A549 treated with Hydrocortisone at 1 μM for 4 hours (cell line): ENCODE measurements at places on chromosomes 6 and 20. TPM values are rescaled to one million over a fixed set of nuclear protein-coding genes. Genes with fewer than 3 reads are reported as not detected.

Gene SNPH
- total RNA-seq: 3.9 to 4.8 TPM (median 4.1 TPM) in 5 replicates

Gene SOX12
- 20.3 to 26.2 TPM (median 23.6 TPM) in 5 replicates for total RNA-seq

Gene MAP1LC3A
- 17.8 to 30.5 TPM (median 26.1 TPM) in 5 replicates for total RNA-seq

Gene ANKRD66
- total RNA-seq: not detected in 5 replicates
